ENCODE measurements at places on chromosomes 4 and X. TPM values are rescaled to one million over a fixed set of nuclear protein-coding genes. Genes with fewer than 3 reads are reported as not detected.

The ARHGAP4 gene
- 0.88 TPM for total RNA-seq

The TENM3 gene
- 68.4 TPM for total RNA-seq

DNA sequence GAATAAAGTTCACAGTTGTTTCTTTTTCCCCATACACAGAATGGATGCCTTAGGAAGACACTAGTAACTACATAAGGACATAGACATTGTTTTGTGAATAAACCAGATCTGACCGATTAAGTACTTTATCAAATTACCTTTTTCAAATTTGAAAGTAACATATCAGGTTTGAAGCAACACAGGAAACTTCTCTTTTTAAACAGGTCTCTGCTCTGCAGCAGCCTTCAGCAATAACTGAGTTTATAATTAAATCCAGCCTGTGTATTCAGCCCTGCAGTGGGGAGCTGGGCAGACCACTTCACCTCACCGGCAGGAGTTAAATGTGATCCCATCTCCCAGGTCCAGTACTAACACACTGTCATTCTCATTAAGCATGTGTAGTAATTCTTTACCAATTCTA, 68.3 kb upstream of the ATOH1 start:
- no peak for DNase-seq

DNA sequence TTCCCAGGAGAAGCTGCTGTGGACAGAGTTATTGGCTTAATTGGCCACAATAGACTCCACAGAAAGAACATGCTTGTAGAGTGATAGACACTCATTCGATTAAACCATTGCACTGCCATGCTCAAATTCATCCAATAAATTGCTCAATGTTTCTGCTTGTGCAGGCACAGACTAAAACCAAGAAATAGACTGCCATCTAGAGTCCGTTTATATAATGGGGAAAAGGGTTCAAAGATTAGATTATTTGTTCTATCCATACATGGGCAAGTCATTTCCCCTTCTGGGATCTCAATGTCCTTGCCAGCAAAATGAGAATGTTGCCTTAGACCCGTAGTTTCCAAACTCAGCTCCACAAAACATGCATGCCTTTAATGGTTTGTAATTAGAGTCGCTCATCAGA, 8.7 kb downstream of the SMIM10 start:
- DNase-seq = peak; percentile 87

DNA sequence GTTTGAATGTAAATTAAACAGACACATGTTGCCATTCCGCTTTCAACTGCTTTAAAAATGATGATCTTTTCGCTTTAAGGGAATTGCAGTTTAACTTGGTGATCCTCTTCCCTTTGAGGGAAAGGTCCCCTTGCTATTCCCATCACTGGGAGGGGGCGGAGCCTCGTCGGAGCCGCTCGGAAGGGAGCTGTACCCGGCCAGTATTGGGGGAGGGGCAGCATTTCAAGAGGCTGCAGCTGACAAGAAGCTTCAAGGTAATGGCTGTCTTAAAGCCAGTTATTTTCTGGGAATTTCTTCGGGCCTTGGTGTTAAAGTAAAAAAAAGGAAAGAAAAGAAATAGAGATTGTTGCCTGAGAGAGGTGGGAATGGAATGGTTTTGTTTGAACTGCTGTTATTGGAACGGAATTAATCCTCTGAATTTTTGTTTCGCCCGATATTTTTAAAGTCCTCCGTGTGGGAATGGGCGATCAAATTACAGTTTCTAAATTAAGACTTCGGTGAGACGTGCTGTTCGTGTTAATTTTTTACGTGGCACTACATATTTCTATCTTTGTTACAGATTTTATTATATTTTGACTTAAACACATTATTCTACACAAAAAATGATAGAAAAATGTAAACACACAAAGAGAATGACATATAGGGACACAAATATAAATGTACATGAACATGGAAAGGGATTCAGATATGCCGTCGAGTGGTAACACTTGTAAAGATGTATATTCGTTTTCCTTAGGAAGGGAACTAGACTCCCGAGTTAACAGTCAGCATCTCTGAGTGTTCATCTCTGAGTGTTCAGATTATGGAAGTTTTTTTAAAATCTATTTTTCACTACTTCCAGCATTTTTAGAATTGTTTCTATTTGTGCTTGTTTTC, 9.2 kb downstream of the PWWP3B start:
- no peak for DNase-seq

DNA sequence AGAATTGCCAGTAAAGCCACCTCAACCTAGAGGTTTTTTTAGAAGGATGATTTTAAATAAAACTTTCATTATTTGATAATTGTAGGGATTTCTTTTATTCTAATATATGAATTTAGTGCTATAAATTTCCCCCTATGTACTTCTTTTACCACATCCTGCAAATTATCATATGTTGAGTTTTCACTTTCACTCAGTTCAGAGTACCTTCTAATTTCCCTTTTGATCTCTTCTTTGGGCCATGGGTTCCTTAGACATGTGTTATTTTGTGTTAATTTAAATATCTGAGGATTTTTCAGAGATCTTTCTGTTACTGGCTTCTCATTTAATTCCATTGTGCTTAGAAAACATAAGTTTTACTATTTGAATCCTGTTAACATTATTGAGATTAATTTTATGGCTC, 6.1 kb downstream of the BEX2 start:
- DNase-seq = no peak

- no peak for DNase-seq
These were observed 442.9 kb downstream of the TLL1 start for GRCh38 chr4:166315721-166316467.

DNA sequence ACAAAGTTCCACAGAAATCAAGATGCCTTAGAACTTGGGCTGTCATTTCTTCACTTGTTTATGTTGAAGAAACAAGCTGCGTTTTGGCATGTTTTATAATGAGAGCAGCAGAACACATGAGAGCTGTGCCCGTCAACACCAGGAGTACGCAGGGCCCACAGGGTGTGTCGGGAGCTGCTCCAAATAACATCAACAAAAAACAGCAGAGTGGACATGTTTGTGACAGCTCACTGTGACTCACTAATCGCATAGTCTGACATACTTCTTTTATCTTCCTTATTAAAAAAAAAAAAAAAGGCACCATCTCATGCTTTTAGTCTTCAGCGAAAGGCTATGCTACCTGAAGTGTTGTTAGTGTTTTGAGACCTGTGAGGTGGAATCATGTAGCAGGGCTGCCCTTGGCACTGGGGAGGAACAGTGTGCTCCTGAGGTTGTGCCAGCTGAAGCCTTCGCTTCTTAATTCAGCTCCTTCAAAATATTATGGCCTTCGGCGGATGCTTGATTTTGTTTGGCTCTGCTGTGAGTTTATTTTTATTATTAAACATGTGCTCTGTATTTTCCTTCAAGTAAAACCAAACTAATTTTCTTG, 32.8 kb downstream of the FHDC1 start:
- no peak for DNase-seq

DNA sequence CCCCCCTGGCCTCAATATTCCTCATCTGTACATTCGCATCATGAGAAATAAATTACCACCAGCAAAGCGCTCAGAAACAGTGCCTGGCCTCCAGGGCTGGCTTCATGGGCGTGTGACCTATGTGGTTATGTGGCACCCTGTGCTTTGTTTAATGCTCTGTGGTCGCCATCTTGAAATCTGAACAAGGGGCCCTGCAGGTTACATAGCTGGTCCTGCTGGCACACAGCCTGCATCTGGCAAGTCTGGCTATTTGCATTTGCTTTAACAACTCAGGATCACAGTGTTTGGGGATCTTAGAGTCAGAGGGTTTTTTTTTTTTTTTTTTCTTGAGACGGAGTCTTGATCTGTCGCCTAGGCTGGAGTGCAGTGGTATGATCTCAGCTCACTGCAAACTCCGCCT, 9.9 kb downstream of the FOXP3 start:
- DNase-seq = peak; percentile 69

DNA sequence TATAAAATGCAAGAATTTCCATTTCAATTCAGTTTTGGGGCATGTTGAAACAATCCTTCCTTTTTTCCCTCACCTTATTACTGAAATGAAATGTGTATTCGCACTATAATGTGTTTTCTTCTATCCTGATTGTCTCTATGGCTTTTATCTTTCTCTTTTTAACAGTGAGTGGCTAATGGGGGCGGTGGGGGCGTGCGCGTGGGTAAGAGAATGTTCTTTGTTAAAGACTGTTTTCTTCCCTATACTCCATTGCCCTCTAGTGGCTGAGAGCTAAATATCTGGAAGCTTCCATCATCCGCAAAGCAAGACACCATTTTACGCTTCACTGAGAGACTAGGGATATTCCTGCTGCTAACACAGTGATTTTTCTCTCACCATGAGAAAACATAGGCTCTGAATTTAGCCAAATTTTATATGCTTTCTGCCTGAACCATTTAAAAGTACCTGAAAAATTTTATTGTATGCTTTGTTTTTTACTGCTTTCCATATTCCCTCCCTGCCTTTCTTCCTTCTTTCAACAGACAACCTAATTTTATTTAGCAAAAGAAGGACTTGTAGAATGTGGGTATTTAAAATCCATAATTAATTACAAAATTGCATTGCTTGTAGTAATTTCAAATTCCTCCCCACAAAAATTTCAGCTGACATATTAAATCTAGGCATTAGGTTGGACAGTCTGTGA, 194.0 kb downstream of the GASK1B start:
- DNase-seq = peak; percentile 51

- no peak for DNase-seq
These were observed 3.6 kb downstream of the TBCK start for GRCh38 chr4:106312377-106312776.
